ENCODE measurements at places on chromosomes 2 and 18.

DNA sequence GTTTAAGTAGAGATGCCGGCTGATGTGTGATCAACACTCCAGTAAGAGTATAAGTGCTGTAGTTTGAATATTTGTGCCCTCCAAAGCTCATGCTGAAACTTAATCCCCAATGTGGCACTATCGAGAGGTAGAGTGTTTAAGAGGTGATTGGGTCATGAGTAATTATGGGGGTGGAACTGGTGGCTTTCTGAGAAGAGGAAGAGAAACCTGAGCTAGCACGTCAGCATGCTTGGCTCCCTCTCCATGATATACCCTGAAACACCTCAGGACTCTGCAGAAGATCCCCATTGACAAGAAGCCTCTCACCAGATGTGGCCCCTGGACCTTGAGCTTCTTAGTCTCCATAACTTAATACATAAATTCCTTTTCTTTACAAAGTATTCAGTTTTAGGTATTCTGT lies 584.8 kb downstream of the TSN start:
- no peak for DNase-seq

DNA sequence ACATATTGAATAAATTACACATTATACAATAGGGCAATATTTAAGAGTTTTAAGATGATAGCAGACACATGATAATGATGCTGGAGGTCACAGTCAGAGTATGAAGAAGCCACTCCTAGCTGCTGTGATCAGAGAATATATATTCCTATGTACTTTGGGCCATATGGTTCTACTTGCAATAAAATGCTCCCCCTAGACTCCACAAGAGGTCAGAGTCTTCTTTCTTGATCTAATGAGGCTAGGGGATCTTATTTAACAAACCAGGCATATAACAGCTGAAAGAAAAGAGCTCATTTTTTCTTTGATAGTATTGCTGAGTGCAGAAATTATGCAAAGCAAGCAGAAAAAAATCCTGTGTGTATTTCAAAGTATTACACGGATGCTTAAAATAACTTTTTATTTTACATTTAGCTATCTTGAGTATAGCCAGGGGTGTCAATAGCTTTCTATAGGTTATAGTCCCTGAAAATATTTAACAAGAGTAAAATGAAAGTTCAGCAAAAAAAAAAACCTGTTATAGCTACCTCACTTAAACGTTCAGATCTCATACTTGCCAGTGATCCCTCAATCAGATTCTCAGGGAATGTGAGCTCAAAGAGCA lies 748.7 kb upstream of the CHAC2 start:
- no peak for DNase-seq

GRCh38 chr2:42935692-42936671 lies 143.6 kb upstream of the HAAO start:
- no peak for DNase-seq

DNA sequence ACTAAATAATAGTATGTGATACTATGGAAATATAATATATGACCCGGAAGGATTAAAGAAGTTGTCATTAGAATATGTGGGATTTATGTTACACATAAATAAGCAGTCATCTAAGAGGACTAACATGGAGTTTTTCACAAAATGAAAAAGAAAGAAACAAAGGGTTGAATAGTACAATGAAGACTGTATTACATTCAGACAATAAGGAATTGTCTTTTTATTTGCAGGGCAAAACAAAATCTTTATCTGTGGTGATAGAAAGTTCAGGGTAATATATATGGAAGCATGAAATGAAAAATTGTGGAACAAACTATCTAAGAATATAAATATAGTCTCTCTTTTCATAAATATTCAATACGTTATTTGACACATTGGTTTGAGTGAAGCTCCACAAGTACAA lies 5.8 kb downstream of the ERMN start:
- no peak for DNase-seq

GRCh38 chr2:172950565-172950964 lies 125.1 kb upstream of the MAP3K20 start:
- DNase-seq = no peak
